ENCODE measurements at places on chromosomes 3 and 15.

GRCh38 chr15:95035106-95035505 lies 803.7 kb downstream of the MCTP2 start:
- DNase-seq, result no peak

- no peak for DNase-seq
Observed at GRCh38 chr3:30129765-30130164, 476.6 kb upstream of the TGFBR2 start.

- no peak for DNase-seq
Observed at GRCh38 chr3:4432259-4432658, 34.8 kb downstream of the SUMF1 start.

DNA sequence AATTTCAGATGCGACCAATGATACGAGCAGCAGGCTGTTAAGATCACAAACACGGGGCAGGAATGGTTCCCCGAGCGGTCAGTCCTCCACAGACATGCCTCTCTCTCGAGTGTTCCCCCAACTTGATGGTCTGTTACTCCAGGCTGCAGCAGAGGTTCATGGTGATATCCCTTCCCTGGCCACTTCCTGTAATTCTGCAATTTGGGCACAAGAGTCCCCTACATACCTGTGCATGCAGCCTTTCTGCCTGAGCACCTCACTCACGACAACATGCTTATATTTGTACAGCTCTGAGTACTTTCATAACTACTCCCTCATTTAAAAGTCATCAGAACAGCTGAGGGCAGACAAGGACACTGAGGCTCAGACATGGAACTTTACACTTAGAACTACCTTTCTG lies 408.1 kb upstream of the NR2F2 start:
- DNase-seq, result no peak

DNA sequence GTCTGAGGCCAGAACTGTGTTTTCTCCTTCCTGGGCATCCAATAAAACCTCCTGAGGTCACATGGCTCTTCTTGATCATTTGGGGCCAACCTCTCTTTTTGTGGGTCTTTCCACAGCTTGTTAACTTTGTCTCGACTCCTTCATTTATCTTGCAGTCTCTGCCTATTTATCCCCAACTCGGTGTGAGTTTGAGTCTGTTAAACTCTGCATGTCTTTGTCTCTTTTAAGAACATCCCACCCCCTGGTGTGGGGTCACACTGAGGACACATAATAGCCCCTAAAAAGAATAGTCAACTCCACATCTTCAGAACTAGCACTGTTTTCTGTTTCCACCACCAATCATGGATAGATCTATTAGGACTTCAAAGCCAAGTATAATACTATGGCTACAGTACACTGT lies 187.2 kb downstream of the TLE3 start:
- DNase-seq, result no peak

DNA sequence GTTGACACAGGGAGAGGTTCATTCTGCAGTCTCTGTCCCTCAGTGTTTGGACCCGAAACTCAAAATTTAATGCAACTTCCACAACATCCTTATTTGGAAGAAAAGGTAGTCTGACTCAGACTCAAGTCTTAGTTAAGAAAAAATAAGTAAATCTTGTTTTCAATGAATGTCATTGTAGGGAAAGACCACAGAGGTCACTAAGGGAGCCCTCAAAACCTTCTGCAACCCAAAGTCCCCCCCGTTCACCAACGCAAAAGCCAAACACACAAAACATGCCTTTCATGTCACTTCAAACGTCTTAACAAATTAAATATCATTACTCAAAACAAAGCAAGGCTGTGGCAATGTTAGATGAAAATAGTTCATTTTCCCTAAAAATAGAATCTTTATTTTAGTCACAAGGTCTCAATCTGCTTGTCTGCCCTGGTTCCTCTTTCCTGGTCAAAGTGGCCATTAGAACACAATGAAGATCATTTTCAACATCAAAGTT lies 20.9 kb upstream of the SSUH2 start:
- DNase-seq, result no peak

- DNase-seq, result no peak
Observed at GRCh38 chr3:98395101-98395500, 4.6 kb downstream of the OR5K3 start.

GRCh38 chr15:70504299-70504951 lies 258.9 kb downstream of the UACA start:
- DNase-seq, result peak; percentile 39

- peak; percentile 100 for DNase-seq
Observed at GRCh38 chr15:85667491-85668424, 127.0 kb downstream of the KLHL25 start.

DNA sequence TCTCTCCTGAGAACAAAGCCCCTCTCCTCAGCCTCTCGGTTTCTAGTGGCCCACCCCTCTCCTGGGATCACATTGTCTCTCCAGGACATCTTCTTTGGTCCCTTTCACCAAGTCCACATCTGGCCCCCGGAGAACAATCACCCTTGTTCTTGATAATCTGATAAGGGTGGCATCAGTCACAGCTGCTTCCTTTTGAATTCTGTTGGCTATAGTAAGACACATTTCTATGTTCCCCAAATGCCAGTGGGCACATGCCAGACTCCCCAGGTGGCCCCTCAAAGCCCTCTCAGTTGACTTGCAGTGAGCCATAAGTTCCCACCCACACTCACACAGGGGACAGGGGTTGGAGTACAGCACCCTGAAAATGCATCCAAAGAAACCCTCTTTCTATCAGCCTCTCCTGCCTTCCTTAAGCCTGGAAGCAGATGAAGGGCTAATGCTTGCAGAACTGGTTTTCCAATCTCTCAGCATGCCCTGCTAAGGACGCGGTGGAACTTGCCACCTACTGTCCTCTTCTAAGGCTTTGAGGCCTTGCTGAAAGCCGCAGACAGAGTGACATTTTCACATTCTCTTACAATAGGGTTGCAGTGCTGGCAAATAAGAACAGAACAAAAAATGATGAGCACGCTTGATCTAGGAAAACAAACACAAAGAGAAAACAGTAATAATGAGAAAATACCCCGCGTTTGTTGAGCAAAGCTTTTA lies 101.3 kb upstream of the SLCO3A1 start:
- no peak for DNase-seq

- DNase-seq, result no peak
Observed at GRCh38 chr3:139263798-139264197, 80.0 kb upstream of the MRPS22 start.

DNA sequence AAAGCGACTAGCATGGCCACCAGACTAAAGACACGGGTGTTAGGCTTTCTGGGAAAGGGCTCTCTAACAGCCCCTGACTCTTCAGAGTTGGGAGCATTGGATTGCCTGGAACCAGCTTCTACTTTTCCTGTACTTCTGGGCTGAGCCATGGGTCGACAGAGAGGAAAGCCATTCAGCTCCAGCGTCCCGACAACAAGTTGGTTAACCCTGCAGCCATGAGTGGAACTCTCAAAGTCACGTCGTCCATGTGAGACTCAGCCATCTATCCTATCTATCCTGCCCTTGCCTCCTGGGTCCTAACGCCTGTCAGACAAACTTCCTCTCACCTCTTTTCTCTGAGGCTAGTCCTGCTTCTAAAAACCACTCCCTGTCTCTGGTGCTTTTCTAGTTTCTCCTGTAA lies 32.6 kb upstream of the TBC1D5 start:
- DNase-seq, result no peak

GRCh38 chr15:79136434-79137046 lies 46.0 kb upstream of the RASGRF1 start:
- DNase-seq, result no peak

- no peak for DNase-seq
Observed at GRCh38 chr3:137845194-137845593, 81.1 kb downstream of the SOX14 start.

DNA sequence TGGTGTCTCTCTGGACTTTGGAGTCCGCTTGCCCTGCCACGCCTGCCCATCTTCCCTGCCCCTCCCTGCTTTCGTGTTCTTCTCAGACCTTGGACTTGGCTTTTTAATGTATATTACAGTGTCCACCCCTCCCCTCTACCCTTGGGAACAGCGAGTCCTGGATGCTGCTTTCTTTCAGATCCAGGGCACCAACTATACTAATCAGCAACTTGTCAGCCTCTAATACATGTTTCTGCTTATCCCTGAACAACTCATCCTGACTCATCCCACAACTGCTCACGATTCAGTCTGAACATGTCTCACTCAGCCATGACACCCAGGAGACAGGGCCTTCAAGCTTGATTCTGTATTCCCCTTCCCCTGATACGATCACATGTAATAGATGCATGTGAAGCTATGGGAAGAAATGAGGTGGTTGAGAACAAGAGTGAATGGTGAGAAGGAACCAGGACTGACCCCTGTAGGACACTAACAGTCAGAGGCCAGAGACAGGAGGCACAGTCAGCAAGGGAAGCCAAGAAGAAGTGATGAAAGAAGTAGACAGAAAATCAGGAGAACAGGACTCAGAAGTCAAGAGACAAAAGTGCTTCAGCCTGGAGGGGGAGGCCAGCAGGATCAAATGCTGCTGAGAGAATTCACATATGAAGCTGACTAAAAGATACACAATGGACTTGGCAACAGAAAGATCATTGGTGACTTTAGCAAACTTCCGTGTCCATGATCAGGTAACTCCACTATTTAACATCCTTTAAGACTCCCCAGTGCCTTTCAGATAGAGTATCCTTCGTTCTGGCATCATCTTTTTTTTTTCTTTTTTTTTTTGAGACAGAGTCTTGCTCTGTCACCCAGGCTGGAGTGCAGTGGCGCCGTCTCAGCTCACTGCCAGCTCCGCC lies 35.4 kb downstream of the BCL2L10 start:
- DNase-seq, result peak; percentile 66

- peak; percentile 31 for DNase-seq
Observed at GRCh38 chr3:178097576-178097975, 438.7 kb upstream of the KCNMB2 start.

- no peak for DNase-seq
Observed at GRCh38 chr3:141100531-141101320, 49.6 kb downstream of the SPSB4 start.

- no peak for DNase-seq
Observed at GRCh38 chr15:75203908-75204263, 2.2 kb downstream of the C15orf39 start.

GRCh38 chr3:64021922-64022321 lies 1.4 kb downstream of the PSMD6 start:
- no peak for DNase-seq

DNA sequence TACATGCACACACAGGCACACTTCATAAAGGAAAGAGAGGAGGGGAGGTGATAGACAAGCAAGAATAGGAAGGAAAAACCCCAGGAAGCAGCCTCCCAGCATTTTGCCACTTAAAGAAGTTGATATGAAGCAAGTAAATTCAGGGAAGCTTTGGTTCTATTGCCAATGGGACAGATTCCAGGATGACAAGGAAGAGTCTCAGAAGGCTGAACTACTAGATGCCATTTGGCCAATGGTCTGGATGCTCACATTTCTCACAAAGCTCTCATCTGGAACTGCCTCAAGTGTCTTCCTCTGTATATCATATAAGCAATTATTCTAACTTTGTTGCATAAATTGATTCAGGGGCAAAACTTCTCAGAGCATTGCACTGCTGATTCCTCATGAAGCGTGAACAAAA lies 78.8 kb upstream of the STRIT1 start:
- DNase-seq, result no peak

GRCh38 chr3:17655743-17656142 lies 86.7 kb downstream of the TBC1D5 start:
- no peak for DNase-seq

DNA sequence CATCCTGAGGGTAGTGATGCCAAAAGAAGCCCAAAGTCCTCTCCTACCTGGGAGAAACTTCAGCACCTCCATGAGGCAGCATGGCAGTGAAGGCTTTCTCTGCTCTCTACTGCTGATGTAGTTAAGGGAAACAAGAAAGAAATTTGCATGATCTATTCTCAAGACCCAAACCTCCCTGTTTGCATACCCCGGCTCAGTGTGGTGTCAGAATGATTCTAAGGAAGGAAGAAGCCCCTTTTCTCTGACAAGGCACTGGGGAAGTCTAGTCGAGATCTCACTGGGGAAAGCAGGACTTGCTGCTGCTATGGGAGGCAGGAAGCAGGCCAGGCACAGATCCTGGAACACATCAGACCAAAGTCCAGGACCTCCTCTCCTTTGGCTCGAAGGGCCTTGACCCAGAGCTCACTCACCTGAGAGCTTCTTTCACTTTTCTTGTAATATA lies 89.4 kb upstream of the ICE2 start:
- DNase-seq, result no peak

DNA sequence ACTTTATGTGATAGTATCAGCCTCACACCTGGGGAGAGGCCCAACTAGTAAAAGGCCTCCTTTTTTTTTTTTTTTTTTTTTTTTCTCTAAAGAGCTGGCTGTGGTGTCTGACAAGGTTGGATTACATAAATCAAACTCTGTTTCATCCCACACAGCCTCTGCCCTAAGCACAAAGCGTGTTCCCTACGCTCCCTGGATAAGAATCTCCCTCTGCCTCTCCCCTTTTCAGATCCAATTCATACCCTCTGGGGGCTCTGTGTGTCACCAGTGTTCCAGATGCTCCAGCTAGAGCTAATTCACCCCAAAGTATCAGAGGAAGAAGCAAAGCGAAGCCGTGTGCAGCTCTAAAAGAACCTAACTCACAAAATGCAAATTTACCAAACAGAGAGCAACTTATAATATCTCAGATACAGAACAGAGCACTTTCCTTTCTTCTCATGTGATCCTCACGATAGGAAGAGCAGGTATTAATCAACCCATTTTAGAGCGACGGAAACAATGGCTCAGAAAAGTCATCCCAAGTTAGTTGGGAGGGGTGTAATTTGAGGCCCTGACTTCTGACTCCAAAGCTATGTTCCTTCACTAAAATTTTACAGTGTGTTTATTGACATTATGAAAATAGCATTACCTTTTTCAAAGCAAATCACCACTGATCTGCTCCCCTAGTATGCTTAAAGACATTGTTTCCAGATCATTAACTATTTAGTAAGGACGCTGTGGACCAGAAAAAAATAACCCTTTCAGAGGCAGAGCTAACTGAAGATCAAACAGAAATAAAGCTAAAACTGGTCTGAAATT lies 12.4 kb downstream of the BMF start:
- no peak for DNase-seq

DNA sequence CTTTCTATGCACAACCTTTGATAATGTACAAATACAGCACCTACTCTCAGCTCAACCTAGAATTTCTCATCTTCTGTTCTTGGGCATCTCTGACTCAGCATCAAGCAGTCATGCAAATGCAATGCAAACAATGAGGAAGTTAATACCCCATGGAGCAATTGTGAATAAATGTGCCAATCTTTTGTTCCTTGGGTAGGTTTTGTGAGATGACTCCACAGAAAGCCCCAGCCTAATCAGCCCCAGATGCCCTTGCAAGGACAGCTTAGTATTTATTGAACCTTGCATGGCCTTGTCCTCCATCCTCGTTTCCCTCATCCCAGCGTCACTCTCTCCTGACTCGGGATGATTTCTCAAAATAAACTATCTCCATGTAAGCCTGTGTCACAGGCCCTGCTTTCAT lies 494.7 kb upstream of the NECTIN3 start:
- DNase-seq, result peak; percentile 95

GRCh38 chr3:50447290-50447840 lies 56.1 kb downstream of the CACNA2D2 start:
- no peak for DNase-seq

GRCh38 chr3:5016211-5017161 lies 37.2 kb downstream of the BHLHE40 start:
- no peak for DNase-seq

- DNase-seq, result no peak
Observed at GRCh38 chr3:14141602-14142341, 16.9 kb downstream of the TMEM43 start.
